Foreskin keratinocyte (primary cell): ENCODE measurements at places on chromosomes 16 and 17.

GRCh38 chr17:19486351-19487023, 47.2 kb upstream of the SLC47A1 start:
- DNase-seq, result no peak

GRCh38 chr17:73546770-73547536, 97.3 kb downstream of the SDK2 start:
- DNase-seq, result peak; percentile 79

GRCh38 chr17:20200865-20201458, 191.8 kb downstream of the SPECC1 start:
- no peak for DNase-seq

- DNase-seq, result peak; percentile 22
These were observed 8.0 kb downstream of the SPPL2C start for GRCh38 chr17:45852535-45853297.

DNA sequence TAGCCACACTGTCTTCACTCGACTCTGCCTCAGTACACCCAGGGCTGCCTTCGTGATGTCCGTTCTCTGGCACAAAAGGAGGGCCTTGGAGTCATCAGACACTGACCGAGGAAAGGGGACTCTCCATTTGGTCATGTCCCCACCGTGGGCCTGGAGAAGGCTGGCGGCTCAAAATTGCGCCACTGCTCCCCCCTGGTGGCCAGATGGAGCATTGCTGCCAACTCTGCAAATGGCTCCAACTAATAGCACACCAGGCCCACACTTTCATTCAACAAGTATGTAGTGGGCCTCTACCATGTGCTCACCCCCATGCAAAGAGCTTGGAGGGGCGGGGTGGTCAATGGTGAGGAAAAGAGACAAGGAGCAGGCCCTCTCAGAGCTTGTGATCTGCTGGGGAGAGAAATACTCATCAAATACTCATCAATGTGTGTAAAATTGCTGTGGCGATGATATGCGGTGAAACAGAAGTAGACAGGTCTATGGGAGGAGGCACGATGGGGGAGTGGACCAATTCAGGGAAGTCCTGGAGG, 5.2 kb upstream of the GRIN2C start:
- DNase-seq, result no peak

DNA sequence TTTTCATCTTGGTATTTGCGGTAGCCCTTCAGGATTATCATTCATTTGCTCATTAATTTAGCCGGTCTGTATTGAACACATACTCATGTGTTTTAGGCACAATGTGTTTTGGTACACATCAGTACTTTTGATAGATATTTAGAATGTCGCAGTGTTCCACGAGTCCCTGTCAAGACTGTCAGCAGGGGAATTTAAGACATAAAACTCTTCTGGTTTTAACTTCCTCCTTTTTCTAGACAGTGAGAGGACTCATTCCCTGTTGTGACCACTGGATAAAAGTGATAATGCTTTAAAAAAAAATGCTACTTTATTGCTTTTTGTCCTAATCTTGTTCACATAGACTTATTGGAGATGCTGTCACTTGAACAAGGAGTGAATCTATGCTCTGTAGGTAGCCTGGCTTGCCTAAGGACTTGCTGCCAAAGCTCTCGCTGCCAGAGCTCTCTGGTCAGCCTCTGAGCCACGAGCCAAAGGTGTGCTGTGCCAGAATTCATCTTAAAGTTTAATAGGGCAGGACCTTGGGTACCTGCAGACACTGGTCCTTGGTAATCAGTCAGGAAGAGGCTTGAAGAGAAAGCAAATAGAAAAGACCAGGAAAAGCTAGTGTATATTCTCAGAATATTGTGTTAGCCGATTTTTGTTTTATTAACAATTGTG, 5.4 kb downstream of the DCAF7 start:
- no peak for DNase-seq

DNA sequence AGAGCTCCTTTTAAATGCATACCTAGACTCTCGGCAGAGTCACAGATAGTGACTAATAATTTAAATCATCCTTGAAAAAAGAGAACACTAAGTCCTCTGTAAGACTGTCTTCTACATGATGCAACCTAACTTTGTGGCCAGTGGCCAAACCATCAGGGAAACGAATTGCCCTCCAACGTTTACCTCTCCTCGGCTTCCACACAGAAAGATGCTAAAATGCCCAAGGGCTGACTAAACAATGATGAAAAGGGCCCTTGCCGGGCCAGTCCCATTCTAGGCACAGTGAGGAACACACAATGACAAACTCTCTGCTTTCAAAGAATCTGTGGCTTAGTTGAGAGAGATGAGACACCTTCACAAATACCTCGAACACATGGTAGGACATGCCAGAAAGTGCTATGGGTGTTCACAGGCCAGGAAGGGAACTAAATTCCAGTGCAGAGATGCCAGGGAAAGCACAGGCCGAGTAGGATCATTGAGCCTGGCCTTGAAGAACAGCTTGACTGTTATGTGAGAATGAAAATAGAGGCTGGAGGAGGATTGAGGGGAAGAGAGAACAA, 35.3 kb upstream of the PITPNM3 start:
- peak; percentile 95 for DNase-seq

- DNase-seq, result no peak
These were observed 2.2 kb upstream of the NTN3 start for GRCh38 chr16:2468725-2469398.
